ENCODE measurements at places on chromosomes 16 and 17.
A peak's percentile ranks its signal among the peaks of the same experiment; 100 is the strongest.

GRCh38 chr16:65306300-65306699 lies 184.4 kb upstream of the CDH11 start:
- no peak for DNase-seq

DNA sequence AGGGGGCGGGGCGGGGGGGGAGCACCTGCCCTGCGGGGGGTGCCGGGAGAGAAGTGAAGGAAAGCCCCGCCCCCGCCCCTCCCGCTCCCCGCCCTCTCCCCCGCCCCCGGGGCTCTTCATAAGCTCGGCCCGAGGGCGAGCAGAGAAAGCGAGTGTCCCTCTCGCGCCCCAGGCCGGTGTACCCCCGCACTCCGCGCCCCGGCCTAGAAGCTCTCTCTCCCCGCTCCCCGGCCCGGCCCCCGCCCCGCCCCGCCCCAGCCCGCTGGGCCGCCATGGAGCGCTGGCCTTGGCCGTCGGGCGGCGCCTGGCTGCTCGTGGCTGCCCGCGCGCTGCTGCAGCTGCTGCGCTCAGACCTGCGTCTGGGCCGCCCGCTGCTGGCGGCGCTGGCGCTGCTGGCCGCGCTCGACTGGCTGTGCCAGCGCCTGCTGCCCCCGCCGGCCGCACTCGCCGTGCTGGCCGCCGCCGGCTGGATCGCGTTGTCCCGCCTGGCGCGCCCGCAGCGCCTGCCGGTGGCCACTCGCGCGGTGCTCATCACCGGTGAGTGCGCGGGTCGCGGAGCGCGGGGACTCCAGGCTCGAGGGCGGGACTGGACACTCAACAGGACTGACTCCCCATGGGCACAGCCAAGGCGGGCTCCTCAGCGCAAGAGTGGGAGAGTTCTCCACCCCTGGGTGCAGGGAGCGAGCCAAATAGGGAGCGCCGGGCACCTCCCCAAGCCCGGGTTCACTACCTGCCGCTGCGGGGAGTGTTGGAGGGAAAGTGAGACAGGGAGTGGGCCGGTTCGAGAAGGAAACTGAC lies at the start of gene HSD11B2:
TSS of gene HSD11B2 (plus strand) at position 145 of the 798 bp plus-strand sequence. CDS start at position 273, 128 bp downstream.
- no peak for DNase-seq

DNA sequence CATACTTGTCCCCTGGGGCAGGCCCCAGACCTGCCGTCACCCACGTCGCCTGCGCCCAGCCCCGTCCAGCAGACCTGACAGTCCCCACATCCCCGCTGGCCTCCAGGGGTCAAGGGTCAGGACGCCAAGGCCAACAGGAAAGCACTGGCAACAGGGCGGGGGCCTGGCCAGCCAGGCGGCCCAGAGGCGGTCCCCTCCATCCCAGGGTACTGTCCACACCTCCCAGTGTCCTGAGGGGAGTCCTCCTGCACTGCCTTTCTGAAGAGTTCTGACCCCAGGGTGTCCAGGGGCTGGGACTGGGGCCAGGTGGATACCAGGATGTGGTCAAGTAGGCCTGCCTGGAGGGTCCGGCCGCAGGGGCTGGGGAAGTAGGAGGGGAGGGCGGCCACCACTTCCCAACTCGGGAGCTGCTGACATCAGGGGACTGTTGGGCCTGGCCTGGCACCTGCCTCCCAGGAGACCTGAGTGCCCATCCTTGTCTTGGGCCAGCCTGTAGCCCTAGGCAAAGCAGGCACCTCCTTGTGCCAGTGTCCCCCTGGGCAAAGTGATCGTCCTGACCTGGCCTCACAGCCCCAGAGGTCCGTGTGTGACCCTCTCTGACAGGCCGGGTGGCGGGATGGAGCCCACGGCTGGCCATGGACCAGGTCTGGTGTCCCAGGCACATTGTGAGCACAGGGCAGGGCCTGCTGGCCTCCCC lies 6.7 kb upstream of the AXIN1 start:
- DNase-seq, result no peak

GRCh38 chr16:11658896-11659708 lies 9.2 kb upstream of the SNN start:
- no peak for DNase-seq

DNA sequence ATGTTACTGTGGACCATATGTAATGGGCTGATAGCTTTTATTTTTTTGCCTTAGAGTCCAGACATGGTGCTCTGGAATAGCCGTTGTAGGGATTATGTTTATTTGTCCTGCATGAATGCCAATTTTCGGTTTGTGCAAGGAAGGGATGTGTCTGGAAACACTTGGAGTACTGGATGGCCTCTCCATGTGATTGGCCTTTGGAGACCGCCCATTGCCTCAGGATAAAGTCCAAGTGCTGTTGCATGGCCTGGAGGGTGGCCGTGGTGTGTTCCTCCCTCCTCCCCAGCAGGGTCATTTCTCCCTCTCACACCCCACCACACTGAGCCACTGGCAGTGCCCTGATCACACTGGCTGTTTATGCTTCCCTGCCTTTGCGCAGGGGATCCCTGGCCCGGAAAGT lies 93.9 kb downstream of the MSI2 start:
- DNase-seq, result no peak

- no peak for DNase-seq
Measured at GRCh38 chr17:82089723-82090548, 8.1 kb downstream of the FASN start.

DNA sequence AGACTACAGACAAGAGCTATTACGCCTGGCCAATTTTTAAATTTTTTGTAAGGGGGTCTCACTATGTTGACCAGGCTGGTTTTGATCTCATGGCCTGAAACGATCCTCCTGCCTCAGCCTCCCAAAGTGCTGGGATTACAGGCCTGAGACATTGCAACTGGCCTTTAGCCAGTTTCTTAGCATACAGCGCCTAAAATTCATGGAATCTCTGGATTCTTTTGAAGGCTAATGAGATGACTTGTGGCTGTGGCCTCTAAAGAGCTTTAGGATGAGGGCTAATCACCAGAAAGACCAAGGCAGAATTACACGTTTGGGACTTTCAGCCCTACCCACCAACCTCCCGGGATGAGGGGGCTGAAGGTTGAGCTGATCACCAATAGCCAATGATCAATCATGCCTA lies 34.6 kb downstream of the AKAP10 start:
- no peak for DNase-seq

DNA sequence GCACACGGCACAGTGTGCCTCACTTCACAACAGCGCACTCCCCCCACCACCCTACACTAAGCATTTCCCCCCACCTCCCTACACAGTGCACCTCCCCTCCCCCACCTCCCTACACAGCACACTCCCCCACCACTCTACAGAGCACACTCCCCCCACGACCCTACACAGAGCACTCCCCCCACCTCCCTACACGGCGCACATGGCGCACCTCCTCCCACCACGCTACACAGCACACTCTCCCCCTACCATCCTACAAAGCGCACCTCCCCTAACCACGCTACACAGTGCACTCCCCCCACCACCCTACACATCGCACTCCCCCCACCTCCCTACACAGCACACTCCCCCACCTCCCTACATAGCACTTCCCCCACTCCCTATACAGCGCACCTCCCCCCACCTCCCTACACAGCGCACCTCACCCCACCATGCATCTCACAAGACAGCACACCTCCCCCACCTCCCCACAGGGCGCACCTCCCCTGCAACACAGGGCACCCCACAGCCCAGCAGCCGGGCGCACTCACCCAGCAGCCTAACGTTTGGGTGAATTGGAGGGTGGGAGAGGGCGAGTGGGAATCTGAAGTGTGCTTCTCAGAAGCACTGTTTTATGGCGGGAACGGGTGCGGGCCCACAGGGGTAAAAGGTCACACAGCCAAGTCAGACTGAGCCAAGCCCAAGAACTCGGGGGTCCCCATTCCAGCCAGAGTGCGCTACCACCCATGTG lies 10.3 kb downstream of the KNOP1 start:
- no peak for DNase-seq

- no peak for DNase-seq
Measured at GRCh38 chr17:77677630-77678029, 280.9 kb upstream of the TNRC6C start.

GRCh38 chr16:68369697-68370580 lies 59.1 kb downstream of the PRMT7 start:
- no peak for DNase-seq

DNA sequence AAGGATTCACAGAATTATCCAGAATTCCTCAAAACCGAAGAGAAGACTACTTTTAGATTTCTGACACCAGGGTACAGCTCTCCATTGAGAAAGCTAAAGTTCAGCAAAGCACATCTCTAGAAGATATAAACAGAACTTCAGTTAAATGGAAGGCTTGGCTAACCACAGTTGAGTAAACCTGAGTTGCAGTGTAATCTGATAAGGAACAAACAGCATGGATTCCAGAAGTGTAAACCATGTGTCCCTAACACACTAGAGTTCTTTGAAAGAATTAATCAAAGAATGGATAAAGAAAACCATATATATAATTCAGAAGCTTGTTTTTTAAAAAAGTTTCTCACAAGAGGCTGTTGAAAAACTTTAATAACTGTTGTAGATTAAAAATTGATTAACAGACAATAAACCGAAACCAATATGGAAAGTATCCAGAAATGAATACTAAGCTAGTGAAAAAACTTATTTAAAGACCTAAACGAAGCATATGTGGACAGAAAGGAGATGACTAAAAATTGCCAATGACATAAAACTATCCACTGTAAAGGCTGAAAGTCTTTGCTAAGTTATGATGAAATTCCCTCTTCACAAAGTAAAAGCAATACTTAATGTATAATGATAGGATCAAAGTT lies 4.3 kb downstream of the RNF43 start:
- DNase-seq, result no peak

DNA sequence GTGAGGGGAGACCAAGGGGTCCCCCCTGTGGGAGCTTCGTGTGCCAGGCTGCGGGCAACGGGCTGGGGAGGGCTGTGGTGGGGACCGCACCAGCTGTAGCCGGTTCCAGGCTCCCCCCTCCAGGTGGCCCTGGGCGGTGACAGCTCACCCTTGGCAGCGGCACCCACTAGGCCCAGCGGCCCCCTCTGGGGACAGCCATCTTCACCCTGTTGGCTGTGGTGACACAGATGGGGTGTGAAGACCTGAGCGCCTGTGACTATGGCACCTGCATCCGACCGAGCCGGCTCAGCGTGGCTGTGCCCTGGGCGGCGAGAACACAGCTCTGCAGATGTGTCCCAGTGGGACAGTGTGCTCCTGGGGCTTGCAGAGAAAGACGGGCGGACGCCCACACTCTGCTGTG lies 1.1 kb upstream of the C1QTNF8 start:
- no peak for DNase-seq

- DNase-seq, result no peak
Measured at GRCh38 chr17:4407216-4407615, 26.5 kb upstream of the SPNS3 start.

GRCh38 chr16:30659507-30660423 lies 1.5 kb downstream of the FBRS start:
- DNase-seq, result no peak

- no peak for DNase-seq
Measured at GRCh38 chr16:14445937-14446715, 183.9 kb downstream of the PARN start.

DNA sequence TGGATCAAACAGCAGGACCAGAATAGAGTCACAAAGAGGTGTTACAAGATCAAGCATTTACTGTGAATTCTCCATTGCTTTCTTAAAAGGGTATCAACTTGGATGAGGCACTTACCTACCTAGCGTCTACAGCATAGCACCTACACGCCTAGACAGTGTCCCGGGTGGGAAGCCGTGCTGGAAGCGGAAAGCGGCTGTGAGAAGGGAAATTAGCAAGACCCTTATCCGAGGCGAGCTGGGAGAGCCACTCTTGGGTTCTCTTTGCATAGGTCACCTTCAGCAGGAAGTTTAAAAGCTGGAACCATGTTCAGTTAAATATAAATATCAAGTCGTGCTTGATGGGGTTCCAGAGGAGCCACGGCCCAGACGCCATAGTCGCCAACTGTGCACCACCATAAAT lies 46.3 kb downstream of the TRARG1 start:
- no peak for DNase-seq

GRCh38 chr16:15601212-15601879 lies 41.6 kb downstream of the MARF1 start:
- DNase-seq, result no peak

DNA sequence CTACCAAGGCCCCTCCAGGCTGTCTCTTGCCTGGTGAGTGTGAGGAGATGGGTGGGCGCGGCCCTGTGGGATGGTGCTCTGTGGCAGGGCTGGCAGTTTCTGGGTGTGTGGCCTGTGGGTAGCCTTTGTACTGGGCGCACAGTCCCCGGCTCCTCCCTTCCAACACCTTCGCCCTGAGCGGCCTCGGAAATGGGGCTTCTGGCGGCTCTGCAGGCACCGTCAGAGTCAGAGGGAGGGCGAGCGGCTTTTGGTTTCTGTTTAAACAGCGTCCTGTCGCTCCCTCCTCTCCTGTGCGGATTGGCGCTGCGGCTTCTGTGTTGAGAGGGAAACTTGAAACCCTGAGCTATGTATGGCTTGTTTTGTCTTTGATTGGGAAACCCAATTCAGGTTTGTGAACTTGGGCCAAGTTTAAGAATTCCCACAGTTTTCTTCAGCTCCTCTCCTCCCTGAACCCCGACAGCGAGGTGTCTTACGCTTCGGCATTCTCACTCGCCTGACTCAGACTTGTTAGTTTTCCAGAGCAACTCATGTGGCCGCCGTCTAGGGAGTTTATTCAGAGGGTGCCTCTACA lies 8.3 kb upstream of the ZNF750 start:
- DNase-seq, result no peak

GRCh38 chr16:85330006-85330693 lies 217.9 kb upstream of the CIBAR2 start:
- DNase-seq, result no peak

- no peak for DNase-seq
Measured at GRCh38 chr17:35377068-35377467, 3.6 kb upstream of the SLFN11 start.

DNA sequence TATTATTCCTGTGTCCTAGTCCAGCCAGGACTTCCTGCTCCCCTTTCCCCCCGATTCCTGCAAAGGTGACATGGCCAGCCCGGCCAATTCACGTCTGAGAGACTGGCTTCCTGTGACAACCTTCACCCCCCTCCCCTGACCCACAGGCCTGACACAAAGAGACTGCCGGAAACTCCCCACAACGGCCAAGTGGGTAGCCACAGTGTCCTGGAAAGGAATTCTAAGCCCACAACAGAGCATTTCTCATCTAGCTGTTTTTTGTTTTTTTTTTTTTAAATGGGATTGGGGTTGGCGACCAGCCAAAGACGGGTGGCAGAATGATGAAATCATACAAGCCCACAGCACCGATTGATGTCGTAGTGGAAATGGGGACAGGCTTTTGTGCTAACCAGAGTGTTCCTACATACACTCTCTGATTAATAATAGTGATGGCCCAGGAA lies 2.8 kb upstream of the XAF1 start:
- peak; percentile 35 for DNase-seq
